HT-29 (cell line): ENCODE measurements at places on chromosomes 16 and 17. TPM values are rescaled to one million over a fixed set of nuclear protein-coding genes. Genes with fewer than 3 reads are reported as not detected.

DNA sequence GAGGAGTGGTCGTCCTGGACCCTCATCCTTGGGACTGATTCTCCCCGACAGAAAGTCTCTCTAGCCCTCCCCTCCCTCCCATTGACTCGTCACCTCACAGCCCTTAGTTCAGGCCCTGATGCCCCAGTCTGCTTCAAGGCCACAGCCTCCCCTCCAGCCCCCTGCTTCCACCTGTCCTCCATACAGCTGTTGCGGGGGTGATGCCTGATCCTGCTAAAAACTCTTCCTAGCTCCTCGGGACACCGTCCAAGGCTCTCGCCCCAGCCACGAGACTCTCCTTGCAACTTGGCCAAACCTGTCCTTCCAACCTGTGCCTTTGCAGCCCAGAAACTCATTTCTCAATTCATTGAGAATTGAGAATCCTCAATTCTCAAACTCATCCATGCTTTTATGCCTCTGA, 6.8 kb downstream of the STAC2 start:
- DNase-seq, result no peak

DNA sequence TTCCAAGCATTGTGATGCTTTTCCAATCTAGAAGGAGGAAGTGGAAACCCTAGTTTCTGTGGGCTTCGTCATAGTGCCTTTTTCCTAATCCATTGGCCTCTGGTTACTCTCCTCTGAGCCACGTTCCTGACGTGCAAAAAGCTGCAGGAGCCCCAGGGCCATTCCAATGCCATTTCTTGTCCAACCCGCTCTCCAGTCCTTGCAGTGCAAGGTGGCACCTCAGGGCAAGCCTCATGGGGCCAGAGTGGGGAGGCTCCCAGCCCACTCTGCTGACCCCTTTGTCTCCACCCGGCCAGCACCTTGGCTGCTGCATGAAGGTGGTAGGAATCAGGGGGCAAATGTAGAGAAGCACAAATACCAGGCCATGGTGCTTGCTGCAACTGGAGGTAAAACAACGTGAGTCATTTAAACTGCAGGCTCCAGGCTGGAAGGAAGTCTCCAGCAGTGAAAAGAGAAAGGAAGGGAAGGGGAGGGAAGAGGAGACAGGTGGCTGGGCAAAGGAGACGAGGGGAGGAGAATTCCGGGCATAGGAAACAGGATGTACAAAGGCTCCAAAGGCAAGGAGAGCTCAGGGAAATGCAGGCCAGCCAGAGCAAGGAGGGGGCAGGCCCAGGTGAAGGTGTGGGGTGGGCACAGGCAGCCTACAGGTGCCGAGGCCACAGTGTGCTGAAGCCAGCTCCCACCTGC, 168.2 kb upstream of the TNRC6C start:
- DNase-seq, result no peak

- peak; percentile 53 for DNase-seq
These were observed 3.1 kb downstream of the RAB11FIP4 start for GRCh38 chr17:31394544-31394943.

DNA sequence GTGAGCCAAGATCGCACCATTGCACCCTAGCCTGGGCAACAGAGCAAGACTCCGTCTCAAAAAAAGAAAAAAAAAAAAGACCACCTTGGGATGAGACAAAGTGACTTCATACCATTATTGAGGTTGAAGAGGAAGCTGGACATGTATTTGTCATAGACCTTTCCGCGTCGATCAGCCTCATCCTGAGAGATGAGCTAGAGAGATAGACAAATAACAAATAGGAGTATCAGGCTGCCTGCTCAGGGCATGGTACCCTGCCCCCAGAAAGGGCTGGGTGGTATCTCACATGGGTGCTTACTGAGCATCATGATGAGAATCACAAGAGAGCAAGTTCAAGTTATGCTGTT, 22.1 kb downstream of the CNTNAP1 start:
- no peak for DNase-seq

- DNase-seq, result no peak
These were observed 6.8 kb upstream of the MPRIP start for GRCh38 chr17:17035490-17035889.

Gene RAC3
- total RNA-seq, result 68.7 and 71.3 TPM in 2 replicates

Gene CBX2
- total RNA-seq, result 9.5 and 13.4 TPM in 2 replicates
